Bone marrow (tissue), 2 donors: ENCODE measurements at places on chromosomes 12 and 14.

GRCh38 chr12:128649902-128650301 is 173.9 kb downstream of the SLC15A4 start:
- no peak for DNase-seq

DNA sequence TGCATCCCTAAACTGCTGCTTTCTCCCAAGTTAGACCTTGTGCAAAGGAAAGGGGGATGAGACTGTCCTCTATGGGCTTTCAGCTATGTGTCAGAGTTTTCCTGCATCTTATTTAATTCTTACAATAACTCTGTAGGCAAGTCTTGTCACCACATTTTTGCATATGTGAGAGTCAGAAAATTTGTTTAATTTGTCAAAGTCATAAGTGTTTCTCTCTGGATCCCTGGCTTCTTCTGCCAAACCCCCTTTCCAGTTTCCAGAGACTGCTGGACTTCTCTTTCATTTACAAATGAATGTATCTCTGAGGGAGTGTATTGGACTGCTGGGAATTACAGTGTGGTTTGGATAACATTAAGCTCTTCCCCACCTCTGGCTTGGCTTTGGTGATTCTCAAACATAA is 877.6 kb upstream of the SEL1L start:
- no peak for DNase-seq

DNA sequence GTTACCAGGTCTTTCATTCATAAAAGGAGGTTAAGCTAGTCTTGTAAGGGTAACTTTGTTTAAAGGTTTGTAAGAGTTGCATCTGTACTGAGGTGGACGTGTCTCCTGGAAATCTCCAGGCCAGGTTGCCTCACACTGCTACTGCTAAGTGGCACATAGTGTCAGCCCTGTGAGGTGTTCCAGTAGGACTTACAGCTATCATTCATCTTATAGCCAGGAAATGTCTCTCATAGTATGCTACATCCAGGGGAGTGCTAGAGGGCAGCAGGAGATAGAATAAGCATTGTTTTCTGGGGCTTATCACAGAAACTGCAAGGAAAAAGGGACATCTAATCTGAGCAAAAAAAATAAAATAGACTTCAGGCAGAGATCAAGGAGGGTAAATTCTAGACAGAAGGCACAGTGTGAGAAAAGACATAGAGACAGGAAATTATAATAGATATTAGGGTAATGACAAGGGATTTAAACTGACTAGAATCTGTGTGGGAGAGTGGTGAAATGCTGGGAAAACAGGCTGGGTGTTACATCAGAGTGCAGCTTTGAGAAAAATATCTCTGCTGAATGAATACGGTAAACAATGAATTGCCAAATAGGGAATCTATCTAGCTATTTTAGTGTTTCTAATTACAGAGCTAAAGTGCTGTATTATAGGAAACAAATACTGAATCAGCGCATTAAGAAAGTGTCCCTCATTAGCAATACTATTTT is 205.1 kb upstream of the ABCD2 start:
- no peak for DNase-seq

DNA sequence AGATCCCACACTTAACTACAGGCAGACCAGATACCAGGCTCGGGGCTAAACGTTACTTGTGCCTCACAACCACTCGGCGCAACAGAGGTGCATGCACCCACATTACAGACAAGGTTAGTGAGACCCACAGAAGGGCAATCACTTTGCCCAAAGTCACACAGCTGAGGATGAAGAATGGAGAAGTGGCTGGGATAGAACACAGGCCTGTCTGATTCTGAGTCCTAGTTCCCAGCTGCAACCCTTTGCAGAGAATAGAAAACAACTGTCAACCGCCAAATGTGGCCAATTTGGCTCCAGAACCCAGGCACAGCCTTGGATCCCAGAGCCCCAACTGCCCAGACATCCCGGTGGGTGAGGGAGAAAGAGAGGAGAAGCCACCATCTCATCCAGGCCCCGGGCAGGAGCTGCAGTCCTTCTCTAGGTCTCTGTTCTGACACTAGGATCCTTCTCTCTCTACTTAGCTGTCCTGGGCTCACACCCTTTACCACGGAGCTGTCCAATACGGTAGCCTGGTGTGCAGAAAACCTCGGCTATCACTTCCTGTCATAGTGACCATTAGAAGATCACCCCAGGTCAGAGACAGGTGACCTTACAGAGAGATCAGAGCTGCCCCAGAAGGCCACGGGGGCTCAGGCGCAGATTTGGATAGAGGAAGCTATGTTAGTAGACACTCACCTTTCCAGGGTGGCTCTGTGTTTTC is 59.1 kb downstream of the FAM222A start:
- no peak for DNase-seq
